Activated naive CD8-positive, alpha-beta T cell treated with anti-CD3 and anti-CD28 coated beads, Interleukin-2, amount 10 ng/mL, durations not matched to agents 7 days and 5 days (primary cell): ENCODE measurements at places on chromosomes 12 and 14.

GRCh38 chr12:1946296-1946695 lies 27.8 kb upstream of the CACNA2D4 start:
- no peak for DNase-seq

GRCh38 chr12:121090586-121091514 lies 41.8 kb upstream of the P2RX7 start:
- no peak for DNase-seq

DNA sequence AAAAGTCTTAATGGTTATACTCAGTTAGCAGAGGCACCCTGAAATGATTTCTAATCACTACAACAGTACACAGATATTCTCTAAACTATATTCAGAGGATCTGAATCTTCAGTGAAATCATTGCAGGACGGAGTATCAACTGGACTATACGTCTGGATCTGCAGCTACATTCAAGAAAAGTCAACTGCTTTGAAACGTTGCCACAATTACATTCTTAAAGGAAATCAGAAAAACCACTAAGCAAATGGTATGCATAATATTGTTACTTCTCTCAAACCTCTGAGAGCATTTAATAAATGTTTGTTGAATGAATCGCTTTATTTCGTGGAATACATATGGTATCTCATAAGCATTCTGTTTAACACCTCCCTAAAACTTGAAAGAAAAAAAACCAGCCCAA lies 67.4 kb downstream of the MED13L start:
- DNase-seq: no peak

GRCh38 chr12:41424651-41425050 lies 236.5 kb downstream of the PDZRN4 start:
- no peak for DNase-seq

- no peak for DNase-seq
Observed at GRCh38 chr12:68612202-68612601, 1.5 kb downstream of the RAP1B start.

GRCh38 chr14:91231446-91231845 lies 13.1 kb downstream of the GPR68 start:
- DNase-seq: no peak

DNA sequence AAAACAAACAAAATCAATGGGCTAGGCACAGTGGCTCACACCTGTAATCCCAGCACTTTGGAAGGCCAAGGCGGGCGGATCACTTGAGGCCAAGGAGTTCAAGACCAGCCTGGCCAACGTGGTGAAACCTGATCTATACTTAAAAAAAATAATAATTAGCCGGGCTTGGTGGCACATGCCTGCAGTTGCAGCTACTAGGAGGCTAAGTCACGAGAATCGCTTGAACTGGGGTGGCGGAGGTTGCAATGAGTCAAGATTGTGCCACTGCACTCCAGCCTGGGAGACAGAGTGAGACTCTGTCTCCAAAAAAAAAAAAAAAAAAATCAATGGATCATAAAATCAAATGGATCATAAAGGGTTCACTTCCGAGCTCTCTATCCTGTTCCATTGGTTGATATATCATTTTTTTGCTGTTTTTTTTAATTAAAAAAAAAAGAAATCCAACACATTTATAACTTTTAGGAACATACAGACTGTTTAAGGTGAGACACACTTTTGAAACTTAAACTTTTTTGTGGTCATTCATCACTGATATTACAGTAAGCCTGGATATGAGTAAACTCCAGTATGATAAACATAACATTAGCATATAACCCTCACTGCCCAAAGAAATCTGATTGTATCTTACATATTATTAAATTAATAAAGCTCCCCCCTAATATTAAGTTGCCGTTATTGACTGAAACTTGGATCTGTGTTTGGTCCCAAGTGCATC lies 22.1 kb downstream of the MOK start:
- no peak for DNase-seq

DNA sequence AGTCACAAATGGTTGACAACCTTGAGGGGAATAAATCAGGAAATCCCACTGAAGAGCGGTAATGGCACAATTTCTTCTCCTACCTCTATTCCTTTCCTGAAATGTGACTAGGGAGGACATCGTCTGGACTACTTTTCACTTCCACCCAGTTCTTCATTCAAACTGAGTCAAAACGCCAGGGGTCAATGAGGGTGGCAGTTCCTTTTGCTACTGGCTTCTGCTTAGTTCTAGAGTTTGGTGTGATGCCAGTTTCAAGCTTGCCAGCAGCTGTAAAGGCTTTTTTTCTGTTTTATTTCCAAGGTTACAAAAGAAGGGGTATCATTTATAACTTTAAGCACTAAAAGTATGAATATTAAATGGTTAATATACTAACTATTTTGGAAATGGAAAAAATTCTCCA lies 286.5 kb downstream of the SOX5 start:
- no peak for DNase-seq

GRCh38 chr12:9034095-9034494 lies 44.7 kb downstream of the KLRG1 start:
- DNase-seq: no peak

DNA sequence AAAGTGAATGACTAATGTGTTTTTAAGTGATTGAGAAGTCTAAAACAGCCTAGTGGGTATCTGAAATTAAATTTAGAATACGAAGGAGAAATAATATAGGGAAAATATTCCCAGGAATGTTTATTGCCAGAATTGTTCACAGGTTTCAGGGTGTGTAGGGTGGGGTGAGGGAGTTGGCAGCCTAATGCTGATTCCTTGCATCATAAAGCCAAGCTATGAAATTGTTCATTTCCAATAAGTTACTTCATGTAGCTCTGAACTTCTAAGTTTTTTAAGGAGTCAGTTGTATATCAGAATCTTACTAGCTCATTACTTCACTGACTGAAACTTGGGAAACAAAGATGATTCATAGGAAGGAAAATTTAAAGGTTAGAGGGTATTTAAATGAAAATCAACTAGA lies 56.4 kb downstream of the RAB35 start:
- no peak for DNase-seq

DNA sequence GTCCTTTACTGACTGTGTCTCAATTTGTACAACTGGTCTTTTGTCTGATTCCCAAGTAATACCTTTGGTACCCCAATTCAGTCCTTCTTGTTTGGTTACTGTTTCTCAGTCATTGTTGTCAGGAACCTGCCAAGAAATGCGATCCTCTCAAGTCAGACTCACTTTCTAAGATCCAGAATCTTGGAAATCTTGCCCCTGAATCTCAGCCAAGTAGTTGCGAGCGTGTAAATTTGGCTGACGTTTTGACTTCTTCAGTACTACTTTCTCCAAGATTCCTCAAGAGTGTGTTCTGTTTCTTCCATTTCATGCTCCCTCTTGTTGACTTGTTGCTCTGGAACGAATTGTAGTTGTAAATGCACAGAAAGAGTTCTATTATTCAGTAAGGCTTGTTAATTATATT lies 114.0 kb downstream of the MSRB3 start:
- no peak for DNase-seq

DNA sequence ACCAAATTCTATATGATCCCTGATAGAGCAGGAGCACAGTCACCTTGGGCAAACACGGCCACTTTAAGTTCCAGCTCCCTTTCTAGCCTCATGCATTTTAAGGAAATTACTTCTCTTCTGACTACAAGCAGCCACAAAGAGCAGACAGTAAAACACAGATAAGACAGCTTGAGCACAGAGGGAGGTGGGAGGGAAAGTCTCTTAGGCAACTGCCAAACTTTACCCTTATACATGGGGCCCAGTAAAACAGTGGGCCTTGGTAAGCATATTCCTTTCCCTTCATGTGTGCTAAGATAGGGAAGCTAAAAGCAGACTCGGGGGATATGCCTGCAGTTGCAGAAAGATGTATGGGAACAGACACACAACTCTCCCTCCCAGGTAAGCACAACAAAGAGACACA lies 235.9 kb downstream of the CPNE8 start:
- no peak for DNase-seq

DNA sequence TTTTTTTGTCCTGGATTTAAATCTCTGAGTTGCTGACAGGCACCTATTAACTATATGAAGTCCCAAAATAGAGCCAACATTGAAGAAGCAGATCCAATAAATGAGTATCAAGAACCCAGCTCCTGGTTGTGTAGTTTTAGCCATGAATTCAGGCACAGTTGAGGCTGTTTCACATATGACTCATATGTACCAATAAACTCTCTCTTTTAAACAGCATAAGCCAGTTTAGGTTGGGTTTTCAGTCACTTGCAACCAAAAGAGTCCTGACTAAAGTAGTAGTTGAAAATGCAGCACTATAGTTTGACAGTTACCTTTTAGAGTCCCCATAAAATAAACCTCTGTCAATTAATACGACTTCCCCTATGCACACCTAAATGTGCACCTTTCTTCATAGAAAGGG lies 389.9 kb downstream of the RPS29 start:
- no peak for DNase-seq

- no peak for DNase-seq
Observed at GRCh38 chr12:86613311-86613710, 357.1 kb upstream of the MGAT4C start.

DNA sequence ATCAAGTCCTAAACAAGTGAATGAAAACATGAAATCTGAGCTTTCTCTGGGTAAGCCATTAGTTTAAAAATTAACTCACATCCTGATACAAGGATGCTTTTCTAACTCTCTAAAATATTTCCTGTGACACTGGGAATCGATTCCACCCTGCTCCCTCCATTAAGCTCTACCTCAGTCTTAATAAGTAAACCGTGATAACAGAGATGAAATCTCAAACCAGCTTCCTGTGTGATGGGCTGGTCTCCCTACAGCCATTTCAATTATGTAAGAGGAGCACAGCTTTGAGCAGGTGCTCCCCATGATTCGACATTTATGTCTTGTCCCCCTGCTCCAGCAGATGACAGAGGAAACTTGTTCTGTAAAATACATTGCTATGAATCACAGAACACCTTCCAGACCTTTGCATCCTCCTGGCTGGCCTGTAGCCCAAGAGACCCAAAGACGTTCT lies 59.0 kb downstream of the GAS2L3 start:
- DNase-seq: no peak

- DNase-seq: peak; percentile 27
Observed at GRCh38 chr14:104547310-104547997, 32.1 kb upstream of the C14orf180 start.

GRCh38 chr14:71206766-71207371 lies 299.6 kb downstream of the PCNX1 start:
- no peak for DNase-seq

- DNase-seq: no peak
Observed at GRCh38 chr14:80304125-80304766, 92.9 kb upstream of the DIO2 start.

DNA sequence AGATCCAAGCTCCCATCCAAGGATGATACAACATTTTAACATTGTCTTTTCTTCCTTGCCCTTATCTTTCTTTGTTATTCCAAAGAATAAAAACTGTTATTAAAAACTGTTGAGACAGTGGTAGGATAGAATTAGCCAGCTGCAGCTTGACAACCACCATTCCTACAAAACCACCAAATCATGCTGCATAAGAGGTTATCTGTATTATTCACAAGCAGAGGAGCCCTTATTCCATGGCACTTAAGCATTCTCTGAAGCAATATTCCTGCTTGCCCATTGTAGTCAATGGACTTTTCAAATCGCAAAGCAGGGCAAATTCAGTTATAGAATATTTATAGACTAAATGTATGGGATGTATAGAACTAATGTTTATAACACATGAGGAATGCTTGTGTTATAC lies 3.4 kb downstream of the ABCD2 start:
- DNase-seq: no peak

DNA sequence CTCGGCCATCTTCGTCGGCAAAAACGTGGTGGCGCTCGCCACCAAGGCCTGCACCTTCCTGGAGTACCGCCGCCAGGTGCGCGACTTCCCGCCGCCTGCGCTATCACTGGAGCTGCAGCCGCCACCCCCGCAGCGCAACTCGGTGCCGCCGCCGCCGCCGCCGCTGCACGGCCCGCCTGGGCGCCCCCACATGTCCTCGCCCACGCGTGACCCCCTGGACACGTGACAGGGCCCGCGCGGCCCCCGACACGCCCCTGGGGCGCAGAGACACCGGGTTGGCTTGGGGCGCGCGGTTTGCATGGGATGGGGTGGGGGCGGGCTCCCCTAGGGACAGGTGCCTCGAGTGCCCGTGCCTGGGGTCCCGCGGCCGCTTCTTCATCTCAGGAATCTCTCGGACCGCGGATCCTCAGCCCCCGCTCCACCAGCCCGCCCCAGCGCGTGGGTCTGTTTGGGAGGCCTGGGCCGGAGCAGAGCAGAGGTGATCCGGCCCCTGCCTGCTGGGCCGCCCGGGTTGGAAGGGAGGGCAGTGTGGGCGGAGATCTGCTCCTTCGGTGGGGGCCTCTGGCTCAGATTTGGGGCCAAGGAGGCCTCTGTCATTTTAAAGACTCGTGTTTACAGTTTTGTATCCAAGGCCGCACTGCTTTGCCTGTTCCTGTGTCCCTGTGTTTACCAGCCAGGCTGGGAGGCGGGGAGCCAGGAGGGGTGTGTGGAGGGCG lies 3.3 kb downstream of the TMEM121 start:
- peak; percentile 65 for DNase-seq

DNA sequence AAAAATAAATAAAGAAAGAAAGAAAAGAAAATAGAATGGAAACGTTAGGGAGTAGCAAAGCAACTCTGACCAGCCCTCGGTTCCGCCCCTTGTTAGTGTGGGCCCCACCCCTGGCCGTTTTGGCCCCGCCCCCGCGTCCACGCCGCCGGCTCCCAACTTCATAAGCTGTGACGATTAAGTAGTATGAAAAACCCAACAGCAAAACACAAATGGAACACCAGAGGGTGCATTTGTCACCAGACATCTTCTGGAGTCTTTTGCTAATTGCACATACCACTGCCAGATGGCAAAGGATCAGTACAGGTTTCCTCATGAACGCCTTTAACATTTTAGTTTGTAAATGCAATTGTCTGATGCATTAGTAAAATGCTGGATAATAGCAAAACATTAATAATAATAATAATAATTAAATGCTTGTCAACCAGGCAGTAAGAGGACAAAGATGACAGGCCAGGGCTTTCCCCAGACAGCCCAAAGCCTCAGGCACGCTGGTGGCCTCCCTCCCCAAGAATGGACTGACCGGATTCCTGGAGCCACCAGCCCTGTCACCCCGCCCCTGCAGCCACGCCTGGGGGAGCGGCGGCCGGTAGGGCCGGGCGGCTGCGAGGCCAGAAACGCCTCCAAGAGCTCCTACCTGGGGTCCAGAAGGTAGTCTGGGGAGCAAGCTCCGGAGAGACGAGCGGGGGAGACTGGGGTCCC lies 23.6 kb downstream of the HSP90AA1 start:
- peak; percentile 63 for DNase-seq

DNA sequence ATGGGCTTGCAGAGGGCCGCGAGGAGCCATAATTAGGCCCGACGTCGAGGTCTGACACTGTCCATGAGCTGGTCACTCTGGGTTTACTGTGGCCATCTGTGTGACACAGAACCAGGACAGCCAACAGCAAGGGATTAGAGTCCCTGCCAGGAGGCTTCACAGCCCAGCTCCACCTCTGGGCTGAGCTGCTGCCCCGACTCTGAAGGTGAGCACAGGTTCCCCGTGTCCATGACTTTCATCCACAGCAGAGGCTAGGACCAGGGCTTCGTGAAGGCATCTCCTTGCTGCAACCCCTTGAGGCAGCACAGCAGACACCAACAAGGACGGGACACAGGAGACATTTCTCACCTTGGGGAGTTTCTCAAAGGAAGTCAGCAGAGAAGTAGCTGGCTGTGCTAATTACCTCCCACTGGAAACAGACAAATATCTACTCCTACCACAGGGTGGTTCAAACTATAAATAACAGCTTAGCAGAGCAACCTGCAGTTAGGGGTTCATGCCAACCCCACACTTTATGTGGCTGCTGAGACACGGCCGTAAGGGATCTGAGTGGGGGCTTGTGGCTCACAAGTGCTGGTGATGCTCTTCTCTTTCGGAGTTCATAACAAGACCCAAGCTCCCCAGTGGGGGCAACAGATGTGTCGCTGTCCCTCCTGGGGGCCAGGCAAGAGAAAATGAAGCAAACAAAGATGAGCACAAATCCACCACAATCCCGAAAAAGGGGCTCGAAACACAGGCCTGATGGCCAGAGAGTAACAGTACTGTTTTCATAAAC lies 29.2 kb downstream of the ZFYVE21 start:
- DNase-seq: no peak
